Activated T-helper 2 cell treated with anti-CD3 and anti-CD28 coated beads, Interferon-gamma antibody, Interleukin-2, Interleukin-4, amounts not matched to agents 10 μg/mL and 5 μg/mL and 100 μg/mL, durations not matched to agents 14 hours and 24 hours and 36 hours (primary cell): ENCODE measurements at places on chromosomes 16 and 17. TPM values are rescaled to one million over a fixed set of nuclear protein-coding genes. Genes with fewer than 3 reads are reported as not detected.
A peak's percentile ranks its signal among the peaks of the same experiment; 100 is the strongest.

MFSD11 gene
- total RNA-seq: 16.9 and 18.6 TPM in 2 replicates

SOX15 gene
- total RNA-seq: 0.21 and 0.60 TPM in 2 replicates

SPATA32 gene
- total RNA-seq: 0.37 and 0.67 TPM in 2 replicates

FOXC2 gene
- total RNA-seq: 0.07 TPM in 1 of 2 replicates, not detected in the other

FNDC8 gene
- not detected in 2 replicates for total RNA-seq

ABCC6 gene
- not detected in 2 replicates for total RNA-seq

CD300LD gene
- total RNA-seq: not detected in 2 replicates

NPIPB13 gene
- total RNA-seq: 14.9 and 16.8 TPM in 2 replicates

CACNG3 gene
- total RNA-seq: not detected in 2 replicates

CTF1 gene
- 0.21 and 0.30 TPM in 2 replicates for total RNA-seq

HOXB7 gene
- total RNA-seq: 0.39 and 0.64 TPM in 2 replicates

ZP2 gene
- not detected in 2 replicates for total RNA-seq

DNA sequence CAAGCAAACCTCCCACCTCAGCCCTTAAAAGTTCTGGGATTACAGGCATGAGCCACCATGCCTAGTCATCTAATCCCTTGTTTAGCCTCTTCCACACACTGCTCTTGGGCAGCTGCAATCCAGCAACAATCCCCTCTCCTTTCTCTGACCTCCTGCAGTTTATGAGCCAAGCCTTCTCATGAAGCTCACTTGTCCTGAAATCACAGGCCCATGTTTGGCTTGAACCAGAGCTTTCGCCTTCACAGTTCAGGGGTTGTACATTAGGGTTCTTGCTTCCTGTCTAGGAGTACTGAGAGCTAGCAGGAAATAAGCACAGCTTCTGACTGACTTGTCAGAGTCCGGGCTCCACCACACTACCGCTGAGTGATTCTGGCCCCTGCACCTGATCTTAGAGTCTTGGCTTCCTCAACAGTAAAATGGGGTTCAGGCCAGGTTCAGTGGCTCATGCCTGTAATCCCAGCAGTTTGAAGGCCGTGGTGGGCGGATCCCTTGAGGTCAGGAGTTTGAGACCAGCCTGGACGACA, 16.3 kb downstream of the ERAL1 start:
- peak; percentile 39 for DNase-seq
- H3K36me3 ChIP-seq: peaks cover 2% of the 10 kb centered on the region
- H3K27me3 ChIP-seq: no peaks in the 10 kb centered on the region
- H3K4me3 ChIP-seq: no peak overlapping the region

- H3K27me3 ChIP-seq: peaks cover 16% of the 10 kb centered on the region
- peak overlapping the region; percentile 76 for H3K27ac ChIP-seq
- peak overlapping the region; percentile 90 for H3K4me3 ChIP-seq
- peaks cover 53% of the 10 kb centered on the region for H3K4me1 ChIP-seq
- H3K36me3 ChIP-seq: peaks cover 37% of the 10 kb centered on the region
- no peak for DNase-seq
Observed at GRCh38 chr16:81445966-81446906, 1.6 kb downstream of the CMIP start.

DNA sequence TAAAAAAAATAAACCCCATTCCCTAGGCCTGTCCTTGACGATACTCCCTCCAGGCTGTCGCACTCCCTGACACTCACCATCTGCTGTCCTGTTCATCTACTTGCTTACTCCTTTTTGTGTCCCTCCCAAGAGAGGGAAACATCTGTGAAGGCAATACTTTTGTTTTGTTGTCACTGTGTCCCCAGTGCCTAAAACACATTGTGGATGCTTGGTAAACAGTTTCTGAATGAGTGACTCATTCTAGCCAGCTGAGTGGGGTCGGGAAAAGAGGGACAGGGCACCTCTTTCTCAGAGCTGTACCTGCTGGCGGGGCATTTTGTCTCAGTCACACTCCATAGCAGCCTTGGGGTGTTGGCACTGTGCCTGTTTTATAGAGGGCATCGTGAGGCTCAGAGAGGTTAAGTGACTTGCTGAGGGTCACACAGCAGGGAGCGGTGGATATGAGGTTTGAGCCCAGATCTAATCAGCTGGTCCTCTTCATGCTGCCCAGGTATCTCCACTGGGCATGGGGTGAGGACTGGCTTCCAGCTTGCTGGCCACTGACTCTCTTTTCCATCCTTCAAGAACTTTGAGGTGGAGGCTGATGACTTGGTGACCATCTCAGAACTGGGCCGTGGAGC, 15.6 kb downstream of the MAP2K3 start:
- H3K36me3 ChIP-seq: peaks cover 59% of the 10 kb centered on the region
- H3K4me3 ChIP-seq: no peak overlapping the region
- H3K4me1 ChIP-seq: no peaks in the 10 kb centered on the region
- DNase-seq: no peak
- no peak overlapping the region for H3K27ac ChIP-seq

DNA sequence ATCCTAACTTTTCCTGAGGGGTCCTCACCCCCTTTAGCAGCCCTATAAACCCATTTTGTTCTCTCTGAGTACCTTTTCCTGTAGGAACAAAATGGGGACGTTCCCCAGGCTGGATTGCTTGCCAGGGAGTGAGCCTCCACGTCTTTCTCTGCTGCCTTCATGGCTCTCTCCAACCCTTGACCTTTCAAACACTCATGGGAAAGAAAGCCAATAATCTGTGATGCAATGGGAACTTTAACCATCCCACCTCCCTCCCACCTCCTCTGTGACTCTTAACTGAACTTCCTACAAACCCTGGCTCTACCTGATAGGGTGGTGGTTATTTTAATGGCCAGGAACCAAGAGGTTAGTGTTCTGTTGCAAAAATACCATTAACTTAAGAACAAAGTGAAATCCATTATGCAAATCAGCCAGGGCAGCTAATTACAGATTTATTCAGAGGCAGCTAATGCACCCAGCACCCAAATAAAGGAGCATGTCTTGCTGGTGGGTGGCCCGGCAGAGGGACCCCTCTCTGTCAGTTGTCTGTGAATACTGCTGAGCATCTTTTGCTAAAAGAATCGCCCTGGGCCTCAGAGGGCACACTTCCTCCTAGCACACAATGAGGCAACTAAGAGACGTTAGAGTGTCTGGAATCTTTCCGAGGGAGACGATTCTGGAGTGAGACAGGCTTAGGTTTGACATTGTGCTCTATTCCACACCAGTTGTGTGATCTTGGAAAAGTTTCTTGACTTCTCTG, 3.0 kb downstream of the PIPOX start:
- no peak overlapping the region for H3K27ac ChIP-seq
- H3K4me3 ChIP-seq: no peak overlapping the region
- no peak for DNase-seq
- H3K4me1 ChIP-seq: peaks cover 5% of the 10 kb centered on the region
- no peaks in the 10 kb centered on the region for H3K36me3 ChIP-seq

GRCh38 chr16:89409161-89409711, 81.1 kb downstream of the ANKRD11 start:
- peak overlapping the region; percentile 94 for H3K27ac ChIP-seq
- H3K27me3 ChIP-seq: no peaks in the 10 kb centered on the region
- peak; percentile 43 for DNase-seq
- H3K4me1 ChIP-seq: peaks cover 62% of the 10 kb centered on the region
- peak overlapping the region; percentile 21 for H3K4me3 ChIP-seq

DNA sequence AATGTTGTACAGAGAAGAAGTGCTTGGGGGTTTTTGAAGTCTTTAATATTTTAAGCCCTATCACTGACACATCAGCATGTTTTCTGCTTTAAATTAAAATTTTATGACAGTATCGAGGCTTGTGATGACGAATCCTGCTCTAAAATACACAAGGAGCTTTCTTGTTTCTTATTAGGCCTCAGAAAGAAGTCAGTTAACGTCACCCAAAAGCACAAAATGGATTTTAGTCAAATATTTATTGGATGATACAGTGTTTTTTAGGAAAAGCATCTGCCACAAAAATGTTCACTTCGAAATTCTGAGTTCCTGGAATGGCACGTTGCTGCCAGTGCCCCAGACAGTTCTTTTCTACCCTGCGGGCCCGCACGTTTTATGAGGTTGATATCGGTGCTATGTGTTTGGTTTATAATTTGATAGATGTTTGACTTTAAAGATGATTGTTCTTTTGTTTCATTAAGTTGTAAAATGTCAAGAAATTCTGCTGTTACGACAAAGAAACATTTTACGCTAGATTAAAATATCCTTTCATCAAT, 57.8 kb downstream of the HLF start:
- no peak overlapping the region for H3K4me3 ChIP-seq
- H3K27ac ChIP-seq: no peak overlapping the region
- no peaks in the 10 kb centered on the region for H3K36me3 ChIP-seq
- H3K4me1 ChIP-seq: peaks cover 1% of the 10 kb centered on the region

DNA sequence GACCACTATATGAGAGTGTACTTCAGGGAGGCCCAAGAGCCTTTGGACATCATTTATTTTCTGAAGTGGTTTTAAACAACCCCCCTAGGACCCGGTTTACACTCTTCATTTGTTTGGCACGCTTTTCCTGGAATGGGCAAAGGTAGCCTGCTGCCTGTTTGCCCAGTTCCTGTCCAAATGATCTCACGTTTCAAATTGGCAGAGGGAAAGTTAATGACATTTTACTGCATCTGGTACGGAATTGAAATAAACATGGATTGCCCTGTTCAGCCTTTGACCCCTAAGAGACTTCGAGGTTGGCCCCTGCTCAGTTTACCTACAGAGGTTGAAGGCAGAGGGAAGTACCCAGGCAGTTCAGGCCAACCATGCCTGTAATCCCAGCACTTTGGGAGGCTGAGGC, 5.8 kb upstream of the RPRML start:
- peaks cover 28% of the 10 kb centered on the region for H3K27me3 ChIP-seq
- no peak overlapping the region for H3K27ac ChIP-seq
- peaks cover under 1% of the 10 kb centered on the region for H3K4me1 ChIP-seq
- no peaks in the 10 kb centered on the region for H3K36me3 ChIP-seq
- DNase-seq: no peak

DNA sequence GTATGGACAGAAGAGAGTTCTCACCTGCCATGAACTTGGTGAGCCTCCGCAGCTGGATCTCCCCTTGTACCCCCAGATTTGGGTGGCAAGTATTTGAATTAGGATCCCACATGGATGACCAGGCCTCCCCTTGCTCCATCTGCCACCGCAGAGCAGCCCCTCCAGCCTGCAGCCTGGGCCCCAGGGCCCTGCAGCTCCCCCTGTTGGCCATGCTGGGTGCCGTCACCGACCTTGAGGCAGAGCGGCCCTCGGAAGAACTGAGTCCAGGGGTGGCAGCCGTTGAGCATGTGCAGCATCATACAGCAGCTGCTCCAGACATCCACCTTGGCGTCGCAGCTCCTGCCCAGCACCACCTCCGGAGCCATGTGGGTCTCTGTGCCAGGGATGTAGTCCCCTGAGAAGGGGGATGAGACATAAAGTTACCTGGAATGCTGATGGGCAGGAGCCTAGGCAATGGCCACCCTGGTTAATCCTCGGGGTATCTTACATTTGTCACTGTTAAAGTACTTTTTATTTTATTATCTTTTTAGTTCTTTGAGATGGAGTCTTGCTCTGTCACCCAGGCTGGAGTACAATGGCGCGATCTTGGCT, 9.0 kb upstream of the SPATA32 start:
- H3K4me3 ChIP-seq: no peak overlapping the region
- DNase-seq: peak; percentile 33
- H3K27me3 ChIP-seq: no peaks in the 10 kb centered on the region
- H3K4me1 ChIP-seq: peaks cover 14% of the 10 kb centered on the region
- peak overlapping the region; percentile 70 for H3K27ac ChIP-seq
